ENCODE measurements at places on chromosomes 7 and 10.

DNA sequence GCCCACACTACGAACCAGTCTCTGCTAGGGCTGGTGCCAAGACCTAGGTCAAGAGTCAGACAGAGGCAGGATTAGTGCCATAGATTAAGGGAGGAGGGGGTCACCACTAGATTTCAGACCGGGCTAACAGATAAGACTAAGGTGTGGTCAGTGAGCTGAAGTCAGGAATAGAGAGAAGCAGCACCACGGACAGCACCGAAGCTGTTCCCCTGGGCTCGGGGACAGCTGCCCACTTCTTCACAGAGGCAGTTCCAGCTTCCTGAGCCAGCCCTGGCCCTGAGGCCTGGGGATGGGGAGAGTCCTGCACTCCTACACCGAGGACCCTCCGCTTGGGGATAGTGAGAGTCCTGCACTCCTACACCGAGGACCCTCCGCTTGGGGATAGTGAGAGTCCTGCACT is 11.2 kb upstream of the JAKMIP3 start:
- H3K27me3 ChIP-seq, result no peaks in the 10 kb centered on the region
- DNase-seq, result no peak
- H3K4me1 ChIP-seq, result no peaks in the 10 kb centered on the region
- no peak overlapping the region for H3K4me3 ChIP-seq

DNA sequence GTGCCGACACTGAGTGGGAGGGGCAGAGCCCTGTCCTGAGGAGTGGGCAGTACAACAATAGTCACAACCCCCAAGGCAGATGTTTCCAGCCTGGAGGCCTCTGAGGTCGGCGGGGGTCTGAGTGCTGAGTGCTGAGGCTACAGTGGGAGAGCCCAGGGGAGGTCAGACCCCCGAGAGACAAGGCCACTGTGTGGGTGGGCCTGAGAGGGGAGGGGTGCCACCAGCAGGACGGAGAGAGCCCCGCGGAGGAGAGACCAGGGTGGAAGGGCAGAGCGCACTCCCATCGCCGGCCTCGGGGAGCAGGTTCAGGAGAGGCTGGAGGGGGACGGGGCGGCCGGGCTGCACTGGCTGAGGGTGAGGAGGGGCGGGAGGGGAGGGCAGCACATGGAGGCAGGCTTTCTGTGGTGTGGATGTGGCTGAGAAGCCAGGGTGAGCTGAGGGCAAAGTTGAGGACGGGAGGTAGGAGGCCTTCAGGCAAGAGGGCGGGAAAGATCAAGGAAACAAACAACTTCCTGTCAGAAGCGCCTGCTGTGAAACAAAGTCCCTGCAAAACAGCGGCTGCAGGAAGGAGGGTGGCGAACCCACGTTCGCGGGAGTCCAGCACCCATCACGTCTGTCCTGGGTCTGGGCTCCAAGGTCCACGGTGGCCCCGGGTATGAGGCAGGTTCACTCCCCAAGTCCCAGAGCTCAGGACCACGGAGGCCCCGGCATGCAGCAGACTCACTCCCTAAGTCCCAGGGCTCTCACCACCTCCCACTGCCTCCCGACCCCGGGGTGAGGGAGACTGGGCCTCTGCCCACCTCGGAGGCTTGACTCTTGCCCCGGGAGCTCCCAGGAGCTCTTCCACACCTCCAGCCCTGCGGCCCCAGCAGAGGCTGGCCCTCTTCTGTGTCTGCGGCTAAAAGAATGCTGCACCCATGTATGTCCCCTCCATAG is 76.8 kb upstream of the NKX6-2 start:
- no peaks in the 10 kb centered on the region for H3K36me3 ChIP-seq
- H3K27me3 ChIP-seq, result peaks cover 12% of the 10 kb centered on the region
- H3K4me1 ChIP-seq, result no peaks in the 10 kb centered on the region
- no peak overlapping the region for H3K27ac ChIP-seq
- peak; percentile 4 for DNase-seq

DNA sequence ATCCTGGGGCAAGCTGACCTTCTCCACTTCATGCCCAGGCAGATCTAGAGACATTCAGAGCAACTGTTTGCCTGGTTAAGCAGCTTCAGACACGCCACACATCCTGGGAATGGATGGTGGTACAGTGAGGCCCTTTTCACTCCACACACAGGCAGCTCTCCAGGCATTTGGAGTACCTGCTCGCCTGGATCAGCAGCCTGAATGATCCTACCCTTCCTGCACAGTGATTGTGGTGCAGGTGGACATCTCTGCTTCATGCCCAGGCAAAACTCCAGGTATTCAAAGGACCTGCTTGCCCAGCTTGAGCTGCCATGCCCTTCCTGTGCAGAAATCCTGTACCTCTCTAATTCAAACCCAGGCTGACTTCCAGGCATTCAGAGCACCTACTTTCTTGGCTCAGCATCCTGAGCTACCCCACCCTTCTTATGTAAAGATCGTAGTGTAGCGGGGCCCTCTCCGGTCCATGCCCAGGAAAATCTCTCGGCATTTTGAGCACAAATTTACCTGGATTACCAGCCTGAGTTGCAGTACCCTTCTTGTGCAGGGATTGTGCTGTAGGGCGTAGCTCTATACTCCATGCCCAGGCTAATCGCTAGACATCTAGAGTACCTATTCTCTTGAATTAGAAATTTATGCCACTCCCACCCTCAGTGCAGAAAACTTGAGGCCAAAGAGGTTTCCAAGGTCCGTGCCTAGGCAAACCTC is 972.8 kb downstream of the ANKRD7 start:
- no peak for DNase-seq
- H3K4me1 ChIP-seq, result no peaks in the 10 kb centered on the region
- no peak overlapping the region for H3K27ac ChIP-seq
- no peaks in the 10 kb centered on the region for H3K27me3 ChIP-seq

DNA sequence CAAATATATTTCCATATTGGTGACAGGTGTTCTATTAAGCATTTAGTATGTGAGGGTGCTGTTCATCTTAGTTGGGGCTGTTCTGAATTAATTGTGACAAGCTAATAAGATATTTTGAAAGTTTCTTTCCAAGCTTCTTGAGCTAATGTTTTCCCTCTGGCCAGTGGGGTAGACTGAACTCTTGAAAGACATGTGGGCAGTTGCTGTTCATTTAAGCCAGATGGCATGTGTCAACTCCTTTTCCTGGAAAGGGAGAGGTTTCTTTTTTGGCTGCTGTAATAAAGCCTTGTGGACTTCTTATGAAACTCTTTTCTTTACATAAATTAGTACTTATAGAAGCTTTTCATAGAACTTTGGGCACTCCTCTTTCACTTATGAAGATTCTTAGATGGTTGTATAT is 21.7 kb downstream of the RAB18 start:
- H3K27me3 ChIP-seq, result no peaks in the 10 kb centered on the region
- H3K4me3 ChIP-seq, result no peak overlapping the region
- no peak for DNase-seq
- H3K27ac ChIP-seq, result no peak overlapping the region

DNA sequence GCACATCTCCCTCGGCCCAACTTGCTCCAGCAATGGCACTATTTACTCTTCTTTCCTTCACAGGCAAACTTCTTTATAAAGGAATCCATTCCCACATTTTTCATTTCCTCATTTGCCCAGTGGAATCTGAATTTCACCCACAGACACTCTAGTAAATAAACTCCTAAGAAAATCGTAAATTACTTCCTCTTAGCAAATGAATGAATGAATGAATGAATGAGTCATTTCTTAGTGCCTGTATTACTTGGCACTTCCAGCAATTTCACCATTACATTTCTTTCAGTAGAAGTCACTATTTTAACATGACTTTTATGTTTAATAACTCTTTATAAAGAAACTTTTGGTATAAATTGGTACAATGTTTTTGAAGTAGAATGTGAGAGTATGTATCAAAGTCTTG is 55.7 kb downstream of the DDC start:
- no peaks in the 10 kb centered on the region for H3K27me3 ChIP-seq
- H3K27ac ChIP-seq, result peak overlapping the region; percentile 33
- no peaks in the 10 kb centered on the region for H3K36me3 ChIP-seq
- no peaks in the 10 kb centered on the region for H3K4me1 ChIP-seq
- H3K4me3 ChIP-seq, result no peak overlapping the region
- DNase-seq, result no peak

DNA sequence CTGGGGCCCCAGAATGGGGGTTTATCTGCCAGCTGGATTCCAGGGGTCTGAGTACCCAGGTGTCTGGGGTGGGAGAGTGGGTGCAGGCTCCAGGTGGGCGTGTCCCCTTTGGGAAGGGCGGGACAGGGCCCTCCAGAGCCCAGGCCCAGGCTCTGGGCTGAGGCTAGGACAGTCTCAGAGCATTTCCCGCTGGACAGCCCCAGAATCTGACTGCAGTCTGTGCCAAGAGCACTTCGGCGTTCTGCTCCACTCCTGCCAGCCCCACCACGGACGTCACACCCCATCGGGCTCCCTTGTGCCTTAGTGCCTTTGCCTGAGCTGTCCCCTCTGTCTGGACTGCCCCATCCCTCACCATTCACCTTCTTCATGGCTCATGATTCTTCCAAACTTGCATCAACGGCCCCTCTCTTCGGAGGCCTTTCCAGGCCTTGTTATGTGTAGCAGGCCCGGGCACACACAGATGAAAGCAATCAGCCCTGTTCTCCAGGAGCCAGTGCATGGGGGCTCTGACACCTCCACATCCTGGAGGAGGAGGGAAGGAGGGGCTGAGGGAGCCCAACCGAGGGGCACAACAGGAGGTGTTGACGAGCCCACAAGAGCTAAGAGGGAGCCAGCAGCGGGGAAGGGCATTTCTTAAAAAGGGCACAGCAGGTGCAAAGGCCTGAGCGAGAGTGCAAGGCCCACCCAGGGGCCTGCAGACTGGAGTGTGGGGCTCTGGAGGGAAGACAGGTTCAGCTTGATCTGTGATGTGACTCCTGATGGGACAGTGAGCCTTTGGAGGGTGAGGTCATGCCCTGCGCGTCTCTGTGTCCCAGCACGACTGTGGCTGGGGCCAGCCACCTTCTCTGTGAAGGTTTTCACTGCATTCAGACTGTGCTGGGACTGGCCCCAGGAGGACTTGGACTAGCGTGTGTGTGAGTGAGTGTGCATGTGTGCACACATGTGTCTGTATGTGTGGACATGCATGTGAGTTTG is 41.7 kb downstream of the GTF2IRD1 start:
- H3K36me3 ChIP-seq, result no peaks in the 10 kb centered on the region
- no peak for DNase-seq
- no peaks in the 10 kb centered on the region for H3K27me3 ChIP-seq

- H3K27me3 ChIP-seq, result peaks cover 47% of the 10 kb centered on the region
- H3K4me1 ChIP-seq, result peaks cover 10% of the 10 kb centered on the region
- H3K36me3 ChIP-seq, result no peaks in the 10 kb centered on the region
- DNase-seq, result no peak
Observed at GRCh38 chr10:133528296-133528844, 1.2 kb downstream of the CYP2E1 start.

DNA sequence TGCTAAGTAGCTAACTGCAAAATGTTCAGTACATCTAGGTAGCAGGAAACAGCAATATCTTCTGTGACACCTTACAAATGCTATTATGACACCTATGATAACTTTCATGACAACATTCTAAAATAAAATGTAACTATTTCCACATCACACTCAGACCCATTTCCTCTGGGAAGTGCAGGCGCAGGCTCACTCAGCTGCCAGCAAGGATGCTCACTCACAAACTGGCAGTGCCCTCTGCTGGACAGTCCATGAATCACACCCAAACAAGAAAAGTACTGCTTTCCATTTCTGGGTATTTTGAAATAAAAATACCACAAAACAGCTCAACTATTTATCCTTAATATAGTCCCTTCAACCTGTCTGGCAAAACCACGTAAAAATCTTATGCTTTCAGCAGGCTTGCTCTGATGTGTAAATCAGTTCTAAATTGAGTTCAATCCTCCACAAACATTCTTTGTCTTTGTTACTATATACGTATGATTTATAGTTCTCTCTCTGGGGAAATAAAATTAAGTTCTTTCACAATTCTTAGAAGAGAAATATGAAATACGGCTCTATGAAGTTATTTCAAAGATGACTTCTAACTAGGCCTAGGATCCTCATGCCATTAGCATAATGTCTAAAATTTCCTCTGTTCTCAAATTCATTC is 176.6 kb downstream of the PARD3 start:
- no peak overlapping the region for H3K4me3 ChIP-seq
- H3K27ac ChIP-seq, result no peak overlapping the region
- H3K4me1 ChIP-seq, result peaks cover 22% of the 10 kb centered on the region
- peak; percentile 82 for DNase-seq
- no peaks in the 10 kb centered on the region for H3K27me3 ChIP-seq
- H3K36me3 ChIP-seq, result no peaks in the 10 kb centered on the region

DNA sequence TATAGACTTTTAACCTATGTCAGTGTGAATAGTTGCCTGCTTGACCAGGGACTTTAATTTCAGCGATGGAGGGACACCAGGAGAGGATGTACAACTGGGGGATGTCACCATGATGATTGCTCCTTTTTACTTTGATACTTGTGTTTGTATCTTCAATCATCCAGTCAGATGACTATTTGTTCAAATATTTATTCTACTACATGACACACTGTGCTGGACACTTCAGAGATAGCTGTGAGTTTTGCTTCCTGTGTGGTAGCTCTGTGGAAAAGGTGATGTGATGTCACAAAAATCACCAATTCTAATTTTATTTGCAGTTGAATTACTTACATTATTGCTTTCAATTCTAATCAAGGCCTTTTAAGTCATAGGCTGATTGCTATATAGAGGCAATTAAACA is 62.7 kb upstream of the CREB5 start:
- no peak for DNase-seq
- H3K36me3 ChIP-seq, result no peaks in the 10 kb centered on the region
- H3K27me3 ChIP-seq, result no peaks in the 10 kb centered on the region
- no peak overlapping the region for H3K4me3 ChIP-seq
- no peak overlapping the region for H3K27ac ChIP-seq

DNA sequence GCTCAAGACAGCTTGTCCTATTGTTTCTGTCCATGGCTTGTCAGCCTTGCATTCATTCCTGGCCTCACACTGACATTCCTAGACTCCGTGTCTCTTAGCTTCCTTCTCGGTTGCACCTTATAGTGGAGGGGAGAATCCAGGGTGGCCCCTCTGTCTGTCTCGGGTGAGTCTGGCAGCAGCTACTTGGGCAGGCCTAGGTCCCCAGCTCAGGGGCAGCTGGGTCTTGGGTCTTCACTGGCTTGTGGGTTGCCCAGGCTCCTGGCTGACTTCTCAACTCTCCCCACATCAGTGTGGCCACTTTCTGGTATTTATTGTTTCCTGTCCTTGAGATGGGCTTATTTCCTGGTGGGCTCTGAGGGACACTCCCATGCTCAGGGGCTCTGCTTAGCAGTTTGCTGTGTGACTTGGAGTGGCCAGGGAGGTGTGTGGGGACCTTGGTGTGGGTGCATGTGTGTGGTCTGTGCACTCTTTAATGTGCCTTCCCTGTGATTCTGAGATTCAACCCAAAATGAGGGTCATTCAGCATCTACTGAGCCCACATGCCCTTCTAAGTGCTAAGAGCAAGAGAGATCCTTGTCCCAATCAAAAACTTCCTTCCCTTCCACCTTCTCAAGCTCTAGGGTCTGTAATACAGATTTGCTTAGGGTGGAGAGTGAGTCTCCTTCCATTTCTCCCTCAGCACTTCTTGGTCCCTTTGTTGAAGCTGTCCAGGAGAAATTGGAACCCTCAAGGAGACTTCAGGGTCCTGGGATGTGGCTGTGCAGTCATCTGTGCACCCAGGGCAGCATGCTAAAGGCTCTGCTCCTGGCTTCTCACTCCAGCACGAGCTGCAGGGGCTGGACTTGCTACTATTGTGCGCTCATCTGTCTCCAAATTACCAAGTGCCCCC is 20.1 kb downstream of the UPP1 start:
- no peaks in the 10 kb centered on the region for H3K4me1 ChIP-seq
- no peak for DNase-seq
- no peak overlapping the region for H3K27ac ChIP-seq
- H3K36me3 ChIP-seq, result peaks cover 11% of the 10 kb centered on the region
- H3K27me3 ChIP-seq, result no peaks in the 10 kb centered on the region
